Stimulated activated CD8-positive, alpha-beta memory T cell treated with anti-CD3 and anti-CD28 coated beads, Interleukin-12 subunit alpha, Interleukin-12 subunit beta, amount 100 ng/mL, for 1 hour (primary cell): ENCODE measurements at places on chromosomes 2 and 18.

DNA sequence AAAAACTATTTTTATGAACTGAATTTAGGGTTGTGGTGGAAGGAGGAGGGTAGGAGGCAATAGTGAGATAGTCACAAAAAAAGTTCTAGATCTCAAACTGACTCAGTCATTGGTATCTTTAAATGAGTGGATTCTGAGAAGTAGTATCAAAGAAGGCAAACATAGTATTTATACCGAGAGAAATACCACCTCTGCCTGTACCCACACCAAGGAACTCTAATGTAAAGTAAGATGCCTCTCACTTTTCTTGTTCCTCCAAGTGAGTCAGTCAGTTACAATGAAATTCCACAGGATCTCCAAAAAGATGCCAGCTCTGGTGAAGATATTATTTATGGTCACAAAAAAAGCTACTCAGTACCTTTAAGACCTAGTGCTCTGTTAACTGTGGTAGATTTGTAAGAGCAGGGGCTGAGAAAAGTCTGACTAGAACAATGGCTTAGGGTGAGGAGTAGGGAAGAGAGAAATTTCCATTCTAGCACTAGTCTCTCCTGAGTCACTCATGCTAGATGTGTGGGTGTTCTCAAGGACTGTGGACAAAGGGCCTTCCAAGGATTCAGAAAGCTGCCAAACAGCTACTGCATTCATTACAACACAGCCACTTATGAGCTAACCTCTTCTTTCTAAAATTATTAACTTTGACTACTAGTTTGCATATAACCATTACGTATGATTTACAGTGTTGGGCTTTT is 36.3 kb downstream of the YWHAQ start:
- no peak for DNase-seq

GRCh38 chr2:189236066-189236465 is 56.5 kb upstream of the COL5A2 start:
- DNase-seq, result no peak

DNA sequence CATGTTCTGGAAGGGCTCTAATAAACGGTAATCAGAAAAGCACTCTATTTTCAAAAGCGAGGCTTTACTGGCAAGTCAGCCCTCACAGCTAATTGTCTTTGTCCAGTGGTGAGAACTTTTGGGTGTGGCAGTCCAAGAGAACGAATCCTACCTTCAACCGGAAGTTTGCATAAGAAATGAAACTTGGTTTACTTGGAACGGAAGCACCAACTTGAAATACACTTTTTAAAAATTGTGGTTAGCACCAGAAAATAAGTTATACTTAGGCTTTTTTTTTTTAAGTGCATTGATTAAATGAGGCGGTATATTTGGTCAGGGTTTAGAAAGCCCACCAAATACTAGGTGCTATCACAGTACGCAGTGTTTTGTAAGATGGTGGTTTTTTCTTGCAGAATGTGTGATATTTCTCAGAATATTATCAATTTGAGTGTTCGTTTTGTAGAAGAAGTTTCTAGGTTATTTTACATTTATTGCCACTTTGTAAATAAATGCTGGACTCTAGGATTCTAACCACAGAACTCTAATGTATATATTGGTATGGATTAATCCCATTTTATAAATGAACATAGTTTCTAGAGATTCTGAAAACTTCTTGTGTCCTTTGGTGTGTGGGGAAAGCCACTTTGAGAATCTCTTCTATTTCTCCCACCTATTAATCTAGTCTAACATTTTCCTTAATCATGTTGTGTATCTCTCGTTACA is 1.2 kb downstream of the MYL12A start:
- DNase-seq, result no peak

DNA sequence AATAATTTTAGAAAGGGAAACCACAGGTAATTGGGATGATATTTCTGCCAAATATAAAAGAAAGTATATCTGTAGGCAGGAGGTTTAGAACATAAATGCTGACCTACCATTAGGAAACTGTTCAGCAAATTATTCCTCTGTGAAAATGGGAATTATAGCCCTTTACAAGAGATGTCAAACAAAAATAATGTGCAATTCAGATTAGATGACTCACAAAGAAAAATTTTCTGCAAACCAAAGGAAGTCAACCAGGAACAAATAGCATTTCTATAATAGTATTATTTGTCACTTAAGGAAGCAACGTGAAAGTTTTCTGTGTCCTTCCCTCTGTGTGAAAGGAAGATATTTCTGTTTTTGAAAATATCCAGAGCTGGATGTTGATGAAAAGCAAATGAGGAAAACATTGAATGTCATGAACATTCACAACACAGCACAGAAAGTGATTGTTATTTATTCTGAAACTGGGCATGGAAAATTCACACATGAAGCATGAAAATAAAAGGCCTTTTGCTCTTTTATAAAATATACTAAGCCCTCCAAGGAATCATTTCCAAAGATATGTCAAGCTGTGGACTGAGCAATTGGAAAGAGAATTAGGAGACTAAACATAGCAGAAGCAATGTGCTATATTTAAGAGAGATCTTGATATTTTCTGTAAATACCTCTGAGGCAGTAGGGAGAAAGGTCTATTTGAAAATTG is 57.9 kb upstream of the SPHKAP start:
- no peak for DNase-seq

GRCh38 chr18:33699372-33699771 is 121.4 kb downstream of the ASXL3 start:
- DNase-seq, result no peak

- peak; percentile 21 for DNase-seq
These were observed 102.3 kb upstream of the SMAD7 start for GRCh38 chr18:49052891-49053644.

- DNase-seq, result no peak
These were observed 240.9 kb upstream of the SIX2 start for GRCh38 chr2:45250176-45250575.

DNA sequence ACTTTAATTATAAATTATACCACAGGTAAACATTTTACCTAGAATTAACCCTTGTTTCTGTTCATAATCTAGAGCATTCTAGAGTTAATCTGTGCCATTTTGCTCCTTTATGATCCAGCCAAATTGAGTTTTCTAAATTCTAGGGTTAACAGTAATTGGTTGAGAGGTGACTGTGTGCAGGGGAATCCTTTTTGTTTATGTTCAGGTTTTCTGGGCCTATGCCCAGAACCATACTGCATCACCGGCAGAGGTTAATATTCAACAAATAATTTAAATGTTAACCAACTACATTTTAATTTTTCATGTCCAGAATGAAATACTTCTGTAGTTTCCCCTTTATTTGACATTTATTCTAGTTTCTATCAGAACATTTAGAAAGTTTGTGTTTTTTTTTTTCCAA is 32.3 kb downstream of the CARF start:
- DNase-seq, result no peak

DNA sequence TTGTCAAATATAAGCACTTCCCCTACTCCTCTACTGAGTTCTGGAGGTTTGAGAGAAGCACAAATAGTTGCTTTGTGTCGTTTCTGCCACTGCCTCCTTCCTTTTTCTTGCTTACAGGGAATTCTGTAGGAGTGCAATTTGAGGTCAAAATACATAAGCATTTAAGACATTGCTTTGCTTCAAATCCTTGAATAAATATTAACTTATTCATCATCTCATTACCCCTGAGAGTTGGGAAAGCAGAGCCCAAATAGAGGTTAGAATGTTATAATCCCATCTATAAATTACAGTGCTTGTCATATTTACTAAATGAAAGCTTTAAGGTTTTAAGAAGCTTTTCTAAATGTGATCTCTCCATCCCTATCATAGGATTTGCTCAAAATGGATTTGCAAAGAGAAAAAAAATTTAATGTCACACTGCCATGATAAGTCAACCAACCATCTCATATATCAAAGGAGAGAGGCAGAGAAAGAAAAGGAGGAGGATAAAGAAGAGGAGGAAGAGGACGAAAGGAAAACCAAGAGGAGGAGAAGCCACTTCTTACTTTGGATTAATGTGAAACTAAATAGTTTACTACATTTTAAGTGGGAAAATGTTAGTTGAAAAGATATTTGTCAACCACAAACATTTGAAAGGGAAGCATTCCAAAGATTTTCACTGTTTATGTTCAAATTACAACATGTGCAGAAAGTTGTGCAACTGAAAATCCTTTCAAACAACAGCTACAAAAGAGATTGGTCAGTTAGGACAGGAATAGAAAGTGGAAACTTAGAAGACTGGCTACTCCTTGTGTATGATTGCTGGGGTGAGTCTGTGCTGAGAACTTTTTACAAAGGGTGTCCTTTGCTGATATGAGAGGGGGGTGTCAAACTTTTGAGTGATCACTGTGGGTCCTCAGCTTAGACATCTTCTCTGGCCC is 277.3 kb upstream of the FN1 start:
- no peak for DNase-seq

DNA sequence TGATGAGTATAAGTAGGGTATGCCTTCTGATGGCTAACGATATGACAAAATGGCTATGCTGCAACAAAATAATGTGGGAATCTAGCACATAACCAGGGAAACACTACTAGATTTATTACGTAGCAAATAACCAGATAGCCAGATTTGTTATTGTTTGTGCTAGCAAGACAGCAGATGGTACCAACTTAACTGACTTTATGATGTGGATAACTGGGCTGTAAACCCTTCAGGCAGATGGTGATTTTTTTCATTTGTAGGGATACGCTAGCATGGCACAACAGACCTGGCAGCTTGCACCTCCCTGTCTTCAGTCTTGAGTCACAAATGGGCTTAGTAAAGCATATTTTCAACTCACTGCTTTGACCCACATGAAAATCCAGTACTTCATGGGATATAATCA is 48.7 kb downstream of the PRELID3A start:
- DNase-seq, result no peak

- peak; percentile 52 for DNase-seq
These were observed 7.7 kb downstream of the LPIN1 start for GRCh38 chr2:11753886-11754699.

DNA sequence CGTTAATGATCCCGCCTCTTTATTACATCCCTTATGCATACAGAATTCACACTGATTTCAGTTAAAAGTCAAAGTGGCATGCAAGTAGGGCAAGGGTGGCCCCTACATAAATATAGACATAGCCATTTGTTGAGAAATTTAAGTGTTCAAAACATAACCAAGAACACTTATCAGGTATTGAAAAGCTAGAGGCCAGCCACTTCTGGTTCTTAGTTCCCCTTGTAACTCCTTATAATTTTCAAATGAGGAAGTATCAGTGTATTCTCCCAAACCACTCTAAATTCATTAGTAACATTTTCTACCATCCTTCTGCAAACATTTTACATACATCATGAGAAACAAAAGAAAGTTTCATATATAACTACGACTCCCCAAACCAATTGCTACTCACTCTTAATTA is 5.8 kb upstream of the ARL5A start:
- DNase-seq, result no peak

- DNase-seq, result no peak
These were observed 46.7 kb downstream of the PUM2 start for GRCh38 chr2:20303966-20304365.

- DNase-seq, result no peak
These were observed 5.8 kb downstream of the MAPRE3 start for GRCh38 chr2:26976237-26976636.

- no peak for DNase-seq
These were observed 172.3 kb downstream of the ICOS start for GRCh38 chr2:204108781-204109295.

- no peak for DNase-seq
These were observed 329.7 kb downstream of the FSIP2 start for GRCh38 chr2:186068139-186068801.

- DNase-seq, result no peak
These were observed 144.1 kb downstream of the AGAP1 start for GRCh38 chr2:235637896-235638295.
